ENCODE measurements at places on chromosomes 13 and 19.

DNA sequence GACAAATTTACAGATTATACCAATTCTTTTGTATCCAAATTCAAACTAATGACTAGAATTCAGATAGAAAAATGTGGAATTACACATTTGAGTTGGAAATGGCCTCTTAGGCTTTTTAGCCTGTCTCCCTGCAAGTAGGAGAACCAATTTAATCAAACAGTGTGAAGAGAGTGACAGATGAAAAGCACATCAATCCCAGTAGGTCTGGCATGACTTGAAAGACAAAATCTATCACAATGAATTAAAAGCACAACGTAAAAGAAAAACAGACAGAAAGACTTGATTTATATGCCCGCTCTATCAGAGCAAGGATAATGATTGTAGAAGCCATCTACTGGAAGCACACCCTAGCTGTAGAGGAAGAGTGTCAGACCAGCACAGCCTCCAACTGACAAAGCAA lies 1084.4 kb upstream of the SPRY2 start:
- H3K4me1 ChIP-seq, result peaks cover 3% of the 10 kb centered on the region
- no peaks in the 10 kb centered on the region for H3K36me3 ChIP-seq
- H3K27ac ChIP-seq, result no peak overlapping the region
- H3K4me3 ChIP-seq, result no peak overlapping the region

DNA sequence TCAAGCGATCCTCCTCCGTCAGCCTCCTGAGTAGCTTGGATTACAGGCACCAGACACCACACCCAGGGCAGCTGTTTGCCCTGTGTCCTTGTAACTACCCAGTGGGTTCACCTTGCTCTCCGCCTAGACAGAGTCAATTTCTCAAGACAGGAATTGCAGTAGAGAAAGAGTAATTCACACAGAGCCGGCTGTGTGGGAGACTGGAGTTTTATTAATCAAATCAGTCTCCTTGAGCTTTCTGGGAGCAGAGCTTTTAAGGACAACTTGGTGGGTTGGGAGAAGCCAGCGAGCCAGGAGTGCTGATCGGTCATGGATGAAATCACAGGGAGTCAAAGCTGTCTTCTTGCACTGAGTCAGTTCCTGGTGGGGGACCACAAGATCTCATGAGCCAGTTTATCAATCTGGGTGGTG lies 20.6 kb upstream of the ADGRE1 start:
- peaks cover 4% of the 10 kb centered on the region for H3K4me1 ChIP-seq
- H3K27me3 ChIP-seq, result peaks cover 20% of the 10 kb centered on the region
- H3K36me3 ChIP-seq, result no peaks in the 10 kb centered on the region
- no peak for DNase-seq

GRCh38 chr19:10230173-10230860 lies 814 bp downstream of the S1PR2 start:
- peak overlapping the region; percentile 95 for H3K27ac ChIP-seq
- peak; percentile 63 for DNase-seq
- H3K4me1 ChIP-seq, result peaks cover 5% of the 10 kb centered on the region
- H3K4me3 ChIP-seq, result peak overlapping the region; percentile 80
- H3K27me3 ChIP-seq, result no peaks in the 10 kb centered on the region
- no peaks in the 10 kb centered on the region for H3K36me3 ChIP-seq

GRCh38 chr19:282501-282900 lies 8.7 kb downstream of the PLPP2 start:
- H3K27me3 ChIP-seq, result peaks cover under 1% of the 10 kb centered on the region
- DNase-seq, result no peak
- H3K36me3 ChIP-seq, result peaks cover 6% of the 10 kb centered on the region
- H3K27ac ChIP-seq, result no peak overlapping the region
- no peaks in the 10 kb centered on the region for H3K4me1 ChIP-seq
- no peak overlapping the region for H3K4me3 ChIP-seq

Measured in progenitor cell of endocrine pancreas (in vitro differentiated cells).